ENCODE measurements at places on chromosomes 1 and 21.

- no peak for DNase-seq
These were observed 17.5 kb upstream of the COL6A2 start for GRCh38 chr21:46080171-46081021.

DNA sequence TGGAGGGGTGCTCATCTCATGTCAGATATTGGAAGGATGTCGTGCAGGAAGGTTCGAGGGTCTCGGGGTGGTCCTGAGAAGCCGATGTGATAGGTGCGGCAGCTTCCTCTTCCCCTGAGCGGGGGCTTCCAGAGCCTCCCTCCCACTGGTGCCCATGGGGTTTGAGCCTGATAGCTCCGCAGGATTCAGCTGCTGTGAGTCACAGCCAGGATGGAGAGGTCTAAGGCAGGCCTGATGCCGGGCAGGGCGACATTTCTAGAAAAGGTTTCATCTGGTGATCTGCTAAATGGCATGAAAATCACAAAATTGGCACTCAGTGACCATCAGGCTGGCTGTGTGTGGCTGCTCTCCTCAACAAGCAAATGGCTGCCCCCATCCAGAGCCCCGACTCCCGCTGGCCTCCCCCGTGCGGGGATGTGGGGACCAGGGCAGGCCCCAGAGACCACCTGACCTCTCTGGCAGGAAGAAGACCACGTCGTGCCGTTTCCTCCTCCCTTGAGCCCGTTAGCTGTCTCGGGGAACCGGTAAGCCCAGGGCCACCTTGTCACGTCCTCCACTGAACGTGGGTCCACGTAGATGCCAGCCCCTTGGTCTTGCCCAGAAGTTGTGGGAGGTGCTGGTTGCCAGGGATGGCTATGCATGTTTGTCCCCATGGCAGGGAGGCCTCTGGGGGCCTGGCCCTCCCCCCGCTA is 66.1 kb downstream of the SKI start:
- no peak for DNase-seq

- DNase-seq, result no peak
These were observed 263.8 kb downstream of the KCNT2 start for GRCh38 chr1:196344453-196344852.

DNA sequence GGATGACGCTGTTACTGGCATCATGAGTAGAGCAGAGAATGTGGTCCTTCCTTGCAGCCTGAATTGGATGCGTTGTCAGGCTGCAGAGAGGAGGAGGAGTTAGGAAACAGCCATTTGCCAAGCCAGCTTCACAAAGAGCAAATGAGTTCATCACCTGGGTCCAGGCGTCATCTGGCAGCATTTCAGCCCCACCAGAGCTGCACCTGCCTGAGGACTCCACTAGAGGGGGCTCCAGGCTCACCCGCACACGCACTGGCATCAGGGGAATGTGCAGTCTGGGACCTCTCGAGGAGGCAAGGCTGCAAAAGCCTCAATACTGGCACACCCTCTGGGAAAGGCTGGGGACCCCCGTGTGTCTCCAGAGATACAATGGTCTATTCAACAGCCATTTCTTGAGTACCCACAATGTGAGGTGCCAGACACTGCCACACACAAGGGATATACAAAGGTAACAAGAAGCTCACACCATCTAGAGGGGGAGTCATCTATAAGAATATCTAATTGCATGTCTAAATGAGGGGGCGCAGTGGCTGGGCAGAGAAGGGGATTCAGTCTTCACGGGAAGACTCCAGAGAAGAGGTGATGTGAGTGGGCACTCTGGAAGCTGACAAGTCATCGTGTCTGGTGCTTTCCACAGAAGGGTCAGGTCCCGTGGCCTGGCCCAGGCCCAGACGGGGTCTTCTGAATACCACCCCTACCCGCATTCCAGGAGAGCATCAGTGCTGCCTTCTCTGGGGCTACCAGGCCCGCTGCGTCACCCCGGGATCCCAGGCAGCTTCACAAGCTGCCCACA is 53.5 kb upstream of the CNTN2 start:
- DNase-seq, result peak; percentile 6

DNA sequence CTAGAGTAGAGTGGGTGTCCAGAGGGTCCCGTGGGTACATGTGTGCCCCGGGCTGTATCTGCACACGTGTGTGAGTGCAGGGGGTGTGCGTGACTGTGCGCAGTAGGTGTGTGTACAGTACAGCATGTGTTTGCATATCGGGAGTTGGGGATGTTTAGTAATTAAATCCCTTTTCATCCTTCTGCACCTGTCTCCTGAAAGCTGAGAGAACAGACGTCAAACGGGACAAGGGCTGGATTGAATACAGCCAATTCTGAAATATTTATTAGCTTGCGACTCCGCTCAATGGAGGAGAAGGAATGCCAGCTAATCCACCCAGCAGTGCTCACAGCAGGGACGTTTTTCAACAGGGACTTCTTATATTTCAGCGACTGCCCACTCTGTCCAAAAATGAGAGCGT is 44.7 kb upstream of the CASZ1 start:
- DNase-seq, result no peak

DNA sequence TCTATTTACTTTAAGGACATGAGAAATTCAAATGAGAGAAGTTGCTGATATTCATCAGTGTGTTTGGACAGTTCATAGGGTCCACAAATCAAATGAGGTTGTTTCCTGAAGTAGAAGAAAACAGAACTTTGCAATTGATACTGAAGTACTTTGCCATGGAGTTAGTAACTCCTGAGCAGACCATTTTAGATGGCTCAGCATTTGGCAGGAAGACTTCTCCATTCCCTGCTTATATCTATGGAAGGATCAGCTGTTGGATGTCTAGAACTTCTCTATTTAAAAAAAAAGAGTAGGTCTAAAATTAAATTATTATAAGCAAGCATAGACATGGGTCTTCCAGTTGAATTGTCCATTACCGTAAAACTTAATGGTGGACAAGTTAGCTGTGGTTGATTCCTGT is 5.1 kb downstream of the TMEM167B start:
- DNase-seq, result no peak

DNA sequence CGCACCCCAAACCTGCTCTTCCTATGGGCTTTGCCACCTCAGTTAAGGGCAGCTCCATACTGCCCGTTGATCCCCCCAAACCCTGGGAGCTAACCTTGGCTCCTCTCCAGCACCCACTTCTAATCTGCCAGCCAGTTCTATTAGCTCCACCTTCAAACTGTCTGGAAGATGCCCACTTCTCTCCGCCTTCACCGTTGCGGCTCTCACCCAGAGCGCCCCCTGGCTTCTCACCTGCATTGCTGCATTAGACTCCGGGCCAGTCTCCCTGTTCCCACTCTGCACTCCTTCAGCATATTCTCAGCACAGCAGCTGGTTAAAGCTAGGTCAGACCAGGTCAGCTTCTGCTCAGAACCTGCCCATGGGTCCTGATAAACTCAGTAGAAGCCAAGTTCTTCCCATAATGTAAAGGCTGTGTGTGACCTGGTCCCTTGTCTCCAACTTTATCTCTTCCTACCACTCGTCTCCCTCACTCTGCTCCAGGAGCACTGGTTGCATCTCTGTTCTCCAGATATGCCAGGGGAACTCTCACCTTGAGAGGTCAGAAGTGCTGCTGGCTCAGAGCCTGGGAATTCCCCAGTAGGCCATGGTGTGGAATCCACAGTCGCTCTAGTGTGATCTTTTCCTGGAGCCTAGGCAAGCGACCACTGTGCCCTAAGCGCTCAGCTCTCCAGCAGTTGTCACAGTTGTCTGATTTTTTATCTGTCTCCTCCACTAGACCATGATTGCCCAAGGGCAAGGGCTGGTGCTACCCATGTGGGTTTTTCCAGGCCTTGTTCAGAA is 150.3 kb downstream of the HMGB4 start:
- no peak for DNase-seq

- DNase-seq, result no peak
These were observed 205.7 kb downstream of the USP25 start for GRCh38 chr21:15935530-15935929.

DNA sequence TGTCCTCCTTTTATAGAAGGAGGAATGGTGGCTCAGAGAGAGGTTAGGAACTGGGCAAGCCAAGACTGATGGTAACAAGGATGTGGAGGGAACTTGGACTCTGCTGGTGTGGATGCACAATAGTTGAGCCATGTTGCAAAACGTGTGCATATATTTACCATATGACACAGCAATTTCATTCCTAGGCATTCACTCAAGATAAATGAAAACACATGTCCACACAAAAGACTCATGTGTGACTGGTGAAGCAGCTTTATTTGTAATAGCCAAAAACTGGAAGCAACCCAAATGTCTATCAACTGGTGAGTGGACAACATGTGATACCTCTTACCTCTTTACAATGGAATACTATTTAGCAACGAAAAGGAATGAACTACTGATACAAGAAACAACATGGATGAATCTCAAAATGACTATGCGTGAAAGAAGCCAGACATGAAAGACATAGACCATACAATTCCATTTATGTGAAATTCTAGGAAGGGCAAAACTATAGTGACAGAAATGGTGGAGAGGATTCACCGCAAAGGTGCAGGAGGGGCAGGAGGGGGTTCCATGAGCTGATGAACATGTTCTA is 36.2 kb downstream of the CAMK2N1 start:
- DNase-seq, result no peak

GRCh38 chr1:83796409-83796808 is 202.5 kb downstream of the TTLL7 start:
- DNase-seq, result no peak

GRCh38 chr1:169812131-169812530 is 17.4 kb upstream of the METTL18 start:
- no peak for DNase-seq

DNA sequence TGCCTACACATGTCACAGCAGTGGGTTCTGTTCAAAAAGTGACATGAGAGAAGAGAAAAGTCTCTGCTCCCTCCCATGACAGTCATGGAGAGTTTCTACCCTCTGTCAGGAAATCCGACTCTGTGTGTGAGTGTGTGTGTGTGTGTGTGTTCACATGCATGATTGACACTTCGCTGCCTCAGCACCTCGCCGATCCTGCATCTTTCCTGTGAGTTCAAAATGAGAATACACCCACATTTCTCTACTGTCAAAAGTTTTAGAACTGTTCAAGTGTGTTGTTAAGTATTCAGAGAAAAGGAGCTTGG is 46.2 kb upstream of the COX20 start:
- DNase-seq, result no peak

DNA sequence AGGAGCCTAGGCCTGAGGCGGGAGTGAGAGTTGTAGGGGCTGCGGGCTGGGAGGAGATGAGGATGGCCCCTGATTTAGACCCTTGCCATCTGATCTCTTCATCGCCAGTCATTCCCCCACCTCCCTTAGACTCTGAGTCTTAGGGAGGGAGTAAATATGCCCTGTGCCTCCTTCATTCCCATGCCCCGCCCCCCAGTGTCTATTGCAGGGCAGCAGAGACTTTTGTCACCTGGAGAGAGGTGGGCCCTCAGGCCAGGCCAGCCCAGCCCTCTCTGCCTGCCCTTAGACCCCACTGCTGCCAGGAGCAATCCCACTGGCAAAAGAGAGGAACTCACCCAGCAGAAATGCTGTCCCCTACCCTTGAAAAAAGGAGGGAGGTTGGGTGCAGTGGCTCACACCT is 3.2 kb upstream of the MFAP2 start:
- no peak for DNase-seq

GRCh38 chr1:17617787-17618557 is 78.5 kb downstream of the ARHGEF10L start:
- no peak for DNase-seq

- DNase-seq, result no peak
These were observed 341.0 kb upstream of the NEGR1 start for GRCh38 chr1:72623299-72623708.

- DNase-seq, result no peak
These were observed 96.7 kb upstream of the GADD45A start for GRCh38 chr1:67588178-67588855.

- DNase-seq, result no peak
These were observed 107.5 kb upstream of the HOOK1 start for GRCh38 chr1:59707178-59707791.

GRCh38 chr21:17343055-17343454 is 169.8 kb upstream of the CXADR start:
- DNase-seq, result no peak

- no peak for DNase-seq
These were observed 120.5 kb upstream of the CD34 start for GRCh38 chr1:208031316-208031931.

DNA sequence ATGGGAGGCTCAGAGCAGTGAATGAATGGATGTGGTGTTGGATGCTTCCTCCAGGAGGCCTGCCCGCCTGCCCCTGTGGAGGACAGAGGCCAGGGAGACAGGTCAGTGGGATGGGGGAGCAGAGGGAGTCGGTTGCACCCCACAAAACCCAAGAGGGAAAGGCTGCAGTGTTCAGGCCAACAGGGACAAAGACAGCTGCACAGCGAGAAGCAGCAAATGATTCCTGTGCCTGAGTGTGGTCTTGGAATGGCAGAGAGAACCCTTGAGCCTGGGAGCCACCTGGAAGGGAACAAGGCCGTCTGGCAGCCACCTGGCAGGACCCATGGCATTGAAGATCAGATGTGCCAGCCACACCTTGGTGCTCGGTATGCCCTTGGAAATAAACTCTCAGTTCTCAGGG is 8.1 kb downstream of the TFF3 start:
- no peak for DNase-seq

DNA sequence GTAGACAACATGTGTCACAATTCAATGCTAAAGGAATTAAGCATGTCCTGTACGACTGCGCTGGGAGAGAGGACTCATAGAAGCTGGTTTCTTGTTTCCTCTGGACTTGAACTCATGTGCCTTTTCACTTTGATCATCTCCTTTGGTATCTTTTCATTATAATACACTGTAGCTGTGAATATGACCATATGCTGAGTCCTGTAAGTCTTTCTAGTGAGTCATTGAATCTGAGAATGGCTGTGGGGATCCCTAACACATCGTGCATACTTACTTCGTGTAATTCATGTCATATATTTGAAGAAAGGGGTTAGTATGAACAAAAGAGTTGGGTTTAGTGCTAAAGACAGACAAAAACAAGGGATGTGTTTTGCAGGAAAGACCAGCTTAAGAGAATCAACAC is 148.1 kb upstream of the RUNX1 start:
- DNase-seq, result no peak

DNA sequence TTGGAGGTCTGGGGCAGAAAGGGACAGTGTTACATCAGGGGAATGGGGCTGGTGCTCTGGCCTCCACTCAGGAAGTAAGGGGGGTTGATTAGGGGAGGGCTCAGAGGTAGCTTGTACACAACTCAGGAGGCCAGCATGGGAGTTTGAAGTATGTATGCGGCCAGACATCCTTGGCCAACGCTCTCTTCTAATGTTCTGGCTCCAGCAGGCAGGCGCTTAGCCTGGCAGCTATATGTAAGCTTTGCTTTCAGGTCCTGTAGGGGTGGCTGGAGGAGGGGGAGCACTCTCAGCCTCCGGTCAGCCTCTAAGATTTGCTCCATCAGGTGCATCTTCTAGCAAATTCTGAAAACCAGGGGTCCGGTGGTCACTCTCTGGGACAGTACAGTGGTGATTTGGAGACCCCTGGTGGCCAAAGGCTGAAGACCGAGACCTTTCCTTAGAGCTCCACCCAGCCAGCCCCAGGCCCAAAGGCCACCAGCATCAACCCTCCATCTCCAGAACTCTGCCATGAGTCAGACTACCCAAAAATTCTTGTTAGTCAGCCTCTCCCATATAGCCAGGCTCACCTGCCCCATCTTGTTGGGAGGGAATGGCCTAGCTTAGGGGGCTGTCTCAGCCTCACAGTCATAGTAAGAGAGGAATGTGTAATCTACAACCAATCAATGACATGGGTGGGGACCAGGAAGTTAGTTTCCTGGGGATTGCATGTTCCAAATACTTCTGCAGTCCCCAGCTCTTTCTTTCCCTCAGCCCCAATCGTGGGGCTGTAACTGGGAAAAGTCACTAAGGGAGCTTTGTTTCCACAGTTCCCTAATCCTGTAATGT is 9.7 kb upstream of the COL8A2 start:
- no peak for DNase-seq
